ENCODE measurements at places on chromosomes 1 and 21. TPM values are rescaled to one million over a fixed set of nuclear protein-coding genes. Genes with fewer than 3 reads are reported as not detected.

Gene EXO1
- total RNA-seq = 1.8 TPM

Gene AKNAD1
- total RNA-seq = not detected

Gene RNU1-2
- 3,030 TPM for total RNA-seq

Gene CYP4X1
- not detected for total RNA-seq

Gene ZNF593OS
- not detected for total RNA-seq

Gene ARHGAP30
- under 0.01 TPM for total RNA-seq

Gene DMBX1
- total RNA-seq = not detected

Gene CYP4B1
- not detected for total RNA-seq

Gene KRTAP19-7
- total RNA-seq = not detected

Gene TTC34
- total RNA-seq = under 0.01 TPM

Gene NBL1
- 224 TPM for total RNA-seq

Gene EPS15
- total RNA-seq = 52.5 TPM

Gene SDC3
- total RNA-seq = 15.6 TPM

Gene C1orf216
- total RNA-seq = 12.4 TPM

Gene RPE65
- total RNA-seq = not detected
